CD8-positive, alpha-beta memory T cell (primary cell): ENCODE measurements at places on chromosomes 3 and 15. TPM values are rescaled to one million over a fixed set of nuclear protein-coding genes. Genes with fewer than 3 reads are reported as not detected.

The SLC51B gene
- not detected for total RNA-seq

The LSAMP gene
- total RNA-seq: not detected

The HAUS2 gene
- total RNA-seq: 56.8 TPM

The GLDN gene
- not detected for total RNA-seq

The GP9 gene
- total RNA-seq: not detected

The MYZAP gene
- not detected for total RNA-seq

The PRSS50 gene
- not detected for total RNA-seq

The TMEM212 gene
- total RNA-seq: not detected

The CHRNA7 gene
- not detected for total RNA-seq

The ZNF639 gene
- 41.9 TPM for total RNA-seq

The TMCO5A gene
- total RNA-seq: not detected

The CD200 gene
- 18.3 TPM for total RNA-seq

The APH1B gene
- total RNA-seq: 9.2 TPM

The NOX5 gene
- not detected for total RNA-seq

The CCR9 gene
- total RNA-seq: 8.3 TPM

The KCNAB1 gene
- total RNA-seq: not detected

The GADL1 gene
- not detected for total RNA-seq

The ZIC4 gene
- total RNA-seq: not detected

The FBLN2 gene
- total RNA-seq: 0.18 TPM

The MESP1 gene
- total RNA-seq: 5.3 TPM

The SAMD7 gene
- total RNA-seq: not detected

The ZBTB20 gene
- 6.5 TPM for total RNA-seq

The MUC20 gene
- total RNA-seq: 0.95 TPM

The ARNT2 gene
- 0.13 TPM for total RNA-seq

The SERF2 gene
- 624 TPM for total RNA-seq

The IL17RE gene
- total RNA-seq: 1.2 TPM

The RLBP1 gene
- total RNA-seq: not detected

The SLC12A1 gene
- not detected for total RNA-seq

The CGNL1 gene
- not detected for total RNA-seq

The DLEC1 gene
- 1.3 TPM for total RNA-seq

The COL8A1 gene
- total RNA-seq: not detected

The SOX2 gene
- not detected for total RNA-seq

The ANKRD34C gene
- not detected for total RNA-seq

The KLHL40 gene
- total RNA-seq: not detected

The TMEM44 gene
- total RNA-seq: 5.7 TPM

The CAMK2N2 gene
- total RNA-seq: 0.66 TPM
